ENCODE measurements at places on chromosomes 4 and X.

DNA sequence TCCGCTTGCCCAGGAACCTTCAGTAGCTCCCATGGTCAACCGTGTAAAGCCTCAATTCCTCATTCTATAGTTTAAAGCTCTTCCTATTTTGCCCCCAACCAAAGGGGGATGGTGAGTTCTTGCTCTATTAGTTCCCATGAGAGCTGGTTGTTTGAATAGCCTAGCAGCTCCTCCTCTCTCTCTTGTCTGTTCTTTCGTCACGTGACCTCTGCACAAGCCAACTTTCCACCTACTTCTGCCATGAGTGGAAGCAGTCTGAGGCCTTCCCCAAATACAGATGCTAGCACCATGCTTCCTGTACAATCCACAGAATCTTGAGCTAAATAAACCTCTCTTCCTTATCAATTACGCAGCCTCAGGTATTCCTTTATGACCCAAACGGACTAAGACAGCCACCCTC, 42.8 kb downstream of the ANXA5 start:
- H3K36me3 ChIP-seq, result no peaks in the 10 kb centered on the region
- no peak for DNase-seq
- 0 out of 2 replicates have a peak, but pooled peaks cover 3% of the 10 kb centered on the region for H3K4me1 ChIP-seq
- H3K27me3 ChIP-seq, result no peaks in the 10 kb centered on the region
- H3K27ac ChIP-seq, result no peak overlapping the region
- no peak overlapping the region for H3K4me3 ChIP-seq

- H3K4me3 ChIP-seq, result peak overlapping the region; percentile 68
- H3K4me1 ChIP-seq, result peaks cover 10% of the 10 kb centered on the region
- H3K27ac ChIP-seq, result peak overlapping the region; percentile 95
- no peaks in the 10 kb centered on the region for H3K27me3 ChIP-seq
- H3K36me3 ChIP-seq, result no peaks in the 10 kb centered on the region
- DNase-seq, result peak; percentile 53
These were observed 78.8 kb upstream of the BCOR start for GRCh38 chrX:40176351-40177116.

- H3K4me3 ChIP-seq, result no peak overlapping the region
- H3K36me3 ChIP-seq, result no peaks in the 10 kb centered on the region
- DNase-seq, result no peak
These were observed 15.8 kb downstream of the ATXN3L start for GRCh38 chrX:13304052-13304451.

DNA sequence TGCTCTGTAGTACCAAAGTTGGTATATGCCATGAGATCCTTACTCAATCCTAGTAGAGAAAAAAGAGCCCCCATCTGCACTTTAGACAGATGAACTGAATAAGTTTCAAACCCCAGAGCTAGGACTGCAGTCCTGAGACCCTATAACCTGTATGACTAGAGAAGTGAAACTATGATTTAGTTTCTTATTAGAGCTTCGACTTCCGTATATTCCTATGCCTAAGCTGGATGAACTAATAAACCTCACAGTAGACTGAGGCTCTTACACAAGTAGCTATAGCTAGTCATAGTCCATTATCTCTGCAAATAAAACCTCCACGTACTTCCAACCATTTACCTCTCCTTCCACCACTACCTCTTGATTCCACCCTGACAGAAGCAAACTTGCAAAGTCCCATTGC, 6.3 kb upstream of the OTUD4 start:
- H3K4me1 ChIP-seq, result peaks cover 27% of the 10 kb centered on the region
- DNase-seq, result peak; percentile 13
- no peak overlapping the region for H3K4me3 ChIP-seq

- DNase-seq, result peak; percentile 12
- H3K27me3 ChIP-seq, result no peaks in the 10 kb centered on the region
- H3K4me1 ChIP-seq, result no peaks in the 10 kb centered on the region
- H3K4me3 ChIP-seq, result no peak overlapping the region
- H3K36me3 ChIP-seq, result no peaks in the 10 kb centered on the region
- H3K27ac ChIP-seq, result no peak overlapping the region
These were observed 32.9 kb upstream of the PGM2 start for GRCh38 chr4:37793562-37793961.

DNA sequence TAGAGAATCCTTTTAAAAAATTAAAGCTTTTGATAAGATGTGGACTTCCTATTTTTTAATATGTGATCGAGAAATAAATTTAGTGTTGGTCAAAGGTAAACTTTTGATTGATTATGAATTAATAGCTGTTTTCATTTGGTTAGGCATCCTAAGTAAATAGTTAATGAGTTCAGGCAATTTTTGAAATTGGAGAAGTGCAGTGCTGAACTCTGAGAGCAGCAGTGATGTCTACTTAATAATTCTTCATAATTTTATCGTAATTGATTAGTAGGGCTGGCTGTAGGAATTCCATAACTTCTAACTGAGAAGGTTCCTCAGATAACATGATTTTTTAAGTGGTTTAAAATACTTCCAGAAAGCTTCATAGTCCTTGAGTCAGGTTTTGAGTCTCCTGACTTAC, 1.5 kb downstream of the MND1 start:
- peaks cover 17% of the 10 kb centered on the region for H3K4me1 ChIP-seq
- no peak for DNase-seq
- H3K36me3 ChIP-seq, result no peaks in the 10 kb centered on the region
- H3K27ac ChIP-seq, result no peak overlapping the region

GRCh38 chr4:113483131-113483530, 278.4 kb downstream of the CAMK2D start:
- H3K36me3 ChIP-seq, result no peaks in the 10 kb centered on the region
- H3K4me1 ChIP-seq, result no peaks in the 10 kb centered on the region
- H3K4me3 ChIP-seq, result no peak overlapping the region
- no peak for DNase-seq
- no peak overlapping the region for H3K27ac ChIP-seq
- H3K27me3 ChIP-seq, result no peaks in the 10 kb centered on the region

- H3K4me3 ChIP-seq, result no peak overlapping the region
- no peak overlapping the region for H3K27ac ChIP-seq
- no peaks in the 10 kb centered on the region for H3K27me3 ChIP-seq
- 0 out of 2 replicates have a peak, but pooled peaks cover 3% of the 10 kb centered on the region for H3K4me1 ChIP-seq
- DNase-seq, result no peak
These were observed 358.2 kb upstream of the CLNK start for GRCh38 chr4:11042760-11043159.

DNA sequence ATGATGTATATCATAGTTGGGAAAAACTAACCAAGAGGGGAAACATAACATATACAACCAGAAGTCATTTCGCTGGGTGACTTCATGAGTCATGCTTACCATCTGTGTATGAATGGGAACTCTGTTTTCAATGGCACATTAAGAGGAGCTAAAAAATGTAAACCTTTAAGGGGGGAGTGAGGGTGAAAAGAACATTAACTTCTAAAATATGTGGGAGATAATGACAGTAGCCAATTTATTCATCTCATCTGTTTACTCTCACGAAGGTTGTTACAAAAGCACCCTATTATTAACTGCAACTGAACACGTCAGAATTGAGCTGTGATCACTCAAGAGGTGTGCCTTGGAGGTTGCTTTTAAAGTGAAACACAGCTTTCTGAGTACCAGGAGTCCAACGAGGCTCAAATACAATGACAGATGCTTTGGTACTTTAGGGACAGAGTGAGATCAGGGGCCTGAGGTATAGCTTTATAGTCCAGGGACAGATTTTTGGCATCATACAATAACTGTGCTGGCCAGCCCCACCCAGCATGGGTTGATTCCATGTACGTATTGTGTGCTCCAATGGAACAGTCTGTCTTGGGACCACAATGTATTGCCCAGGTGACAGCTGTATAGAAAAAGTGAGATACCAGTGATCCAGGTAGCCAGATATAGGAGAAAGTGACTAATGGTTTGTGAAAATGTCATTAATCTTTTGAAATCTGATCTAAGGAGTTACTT, 107.3 kb downstream of the AMMECR1 start:
- no peaks in the 10 kb centered on the region for H3K27me3 ChIP-seq
- H3K27ac ChIP-seq, result no peak overlapping the region
- H3K36me3 ChIP-seq, result no peaks in the 10 kb centered on the region
- H3K4me3 ChIP-seq, result no peak overlapping the region
- no peak for DNase-seq
- no peaks in the 10 kb centered on the region for H3K4me1 ChIP-seq

- no peaks in the 10 kb centered on the region for H3K36me3 ChIP-seq
- no peaks in the 10 kb centered on the region for H3K4me1 ChIP-seq
- H3K4me3 ChIP-seq, result no peak overlapping the region
- H3K27me3 ChIP-seq, result no peaks in the 10 kb centered on the region
These were observed 255.1 kb upstream of the GPRIN3 start for GRCh38 chr4:89562746-89563145.

DNA sequence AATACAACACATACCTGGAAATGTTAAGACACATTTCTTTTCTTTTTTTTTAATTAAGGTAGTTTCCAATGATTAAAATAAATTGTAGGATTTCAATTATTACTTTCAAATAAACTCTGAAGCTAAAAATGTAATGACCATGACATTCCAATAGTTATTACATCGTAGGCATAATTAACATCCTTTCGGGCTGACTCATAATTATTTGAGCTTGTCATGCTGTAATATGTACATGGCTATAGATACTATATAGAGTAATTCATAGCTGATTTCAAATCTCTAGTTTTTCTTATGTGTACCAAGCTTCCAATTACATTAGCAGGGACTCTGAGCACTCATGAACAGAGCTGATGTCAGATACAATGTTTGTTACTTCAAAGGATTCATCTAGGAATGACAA, 125.7 kb upstream of the GABRG1 start:
- no peak overlapping the region for H3K27ac ChIP-seq
- no peak overlapping the region for H3K4me3 ChIP-seq
- H3K4me1 ChIP-seq, result no peaks in the 10 kb centered on the region
- no peaks in the 10 kb centered on the region for H3K27me3 ChIP-seq

DNA sequence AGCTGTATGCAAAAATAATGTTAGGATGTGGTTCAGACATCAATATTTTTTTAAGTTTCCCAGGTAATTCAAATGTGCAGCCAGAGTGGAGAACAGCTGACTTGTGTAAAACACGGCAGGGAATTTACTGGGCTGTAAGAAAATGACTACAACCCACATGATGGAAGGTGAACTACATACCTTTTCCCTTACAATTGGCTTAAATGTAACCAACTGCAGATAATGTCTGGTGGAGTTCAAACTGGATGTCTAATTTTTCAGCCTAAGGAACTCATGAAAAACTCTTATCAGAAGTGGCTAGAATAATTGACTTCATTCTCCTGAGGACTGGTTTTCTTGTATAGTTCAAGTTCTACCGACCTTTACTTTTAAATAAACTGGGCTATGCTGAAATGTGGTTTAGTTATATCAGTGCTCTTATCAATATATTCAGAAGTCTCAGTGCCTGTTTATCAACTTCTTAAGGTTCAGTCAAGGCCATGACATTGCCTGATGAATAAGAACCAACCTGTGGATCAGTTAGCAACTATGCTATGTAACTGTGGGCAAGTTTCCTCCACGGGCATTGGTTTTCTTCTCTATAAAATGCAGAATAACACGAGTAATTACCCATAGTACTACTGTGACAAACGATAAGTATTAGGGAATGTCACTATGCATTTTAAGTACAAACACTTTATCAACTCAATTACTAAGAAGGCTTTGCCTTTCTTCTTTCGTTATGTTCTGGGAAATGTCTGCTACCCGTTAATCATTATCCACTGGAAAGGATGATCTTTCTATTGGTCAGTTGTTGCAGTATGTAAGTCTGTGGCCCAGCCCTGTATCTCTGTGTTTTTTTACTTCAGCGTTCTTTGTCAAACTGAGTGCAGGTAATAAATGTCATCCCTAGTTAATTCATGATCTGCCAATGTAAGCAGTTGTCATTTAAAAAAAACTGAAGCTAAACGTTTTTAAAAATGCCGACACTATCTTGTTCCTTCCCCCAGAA, 181.6 kb downstream of the PCDH7 start:
- no peaks in the 10 kb centered on the region for H3K4me1 ChIP-seq
- H3K4me3 ChIP-seq, result no peak overlapping the region
- no peak overlapping the region for H3K27ac ChIP-seq
- H3K27me3 ChIP-seq, result no peaks in the 10 kb centered on the region
- no peak for DNase-seq
- no peaks in the 10 kb centered on the region for H3K36me3 ChIP-seq

DNA sequence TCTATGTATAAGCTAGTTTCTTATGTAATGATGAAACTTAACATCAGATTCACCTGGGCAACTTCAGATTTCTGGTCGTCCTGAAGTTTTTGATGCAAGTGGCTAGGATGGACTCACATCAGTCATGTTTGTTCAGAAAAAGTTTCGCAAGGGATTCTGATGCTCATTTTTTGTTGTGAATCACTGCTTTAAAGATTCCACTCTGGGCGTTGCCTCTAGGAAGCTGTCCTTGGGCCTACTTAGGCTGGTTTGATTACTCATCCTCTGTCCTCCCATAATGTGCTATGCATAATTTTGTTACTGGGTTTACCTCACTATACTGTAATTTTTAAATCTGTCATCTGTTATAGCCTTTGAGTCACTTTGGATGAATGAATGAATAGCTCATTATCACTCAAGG, 30.8 kb downstream of the HERC3 start:
- no peak overlapping the region for H3K4me3 ChIP-seq
- H3K36me3 ChIP-seq, result no peaks in the 10 kb centered on the region
- H3K27me3 ChIP-seq, result no peaks in the 10 kb centered on the region
- no peaks in the 10 kb centered on the region for H3K4me1 ChIP-seq
- no peak for DNase-seq

- H3K27me3 ChIP-seq, result no peaks in the 10 kb centered on the region
- DNase-seq, result no peak
- no peak overlapping the region for H3K27ac ChIP-seq
- H3K36me3 ChIP-seq, result no peaks in the 10 kb centered on the region
- H3K4me1 ChIP-seq, result no peaks in the 10 kb centered on the region
- H3K4me3 ChIP-seq, result no peak overlapping the region
These were observed 597.2 kb upstream of the GRIA3 start for GRCh38 chrX:122586831-122587230.

DNA sequence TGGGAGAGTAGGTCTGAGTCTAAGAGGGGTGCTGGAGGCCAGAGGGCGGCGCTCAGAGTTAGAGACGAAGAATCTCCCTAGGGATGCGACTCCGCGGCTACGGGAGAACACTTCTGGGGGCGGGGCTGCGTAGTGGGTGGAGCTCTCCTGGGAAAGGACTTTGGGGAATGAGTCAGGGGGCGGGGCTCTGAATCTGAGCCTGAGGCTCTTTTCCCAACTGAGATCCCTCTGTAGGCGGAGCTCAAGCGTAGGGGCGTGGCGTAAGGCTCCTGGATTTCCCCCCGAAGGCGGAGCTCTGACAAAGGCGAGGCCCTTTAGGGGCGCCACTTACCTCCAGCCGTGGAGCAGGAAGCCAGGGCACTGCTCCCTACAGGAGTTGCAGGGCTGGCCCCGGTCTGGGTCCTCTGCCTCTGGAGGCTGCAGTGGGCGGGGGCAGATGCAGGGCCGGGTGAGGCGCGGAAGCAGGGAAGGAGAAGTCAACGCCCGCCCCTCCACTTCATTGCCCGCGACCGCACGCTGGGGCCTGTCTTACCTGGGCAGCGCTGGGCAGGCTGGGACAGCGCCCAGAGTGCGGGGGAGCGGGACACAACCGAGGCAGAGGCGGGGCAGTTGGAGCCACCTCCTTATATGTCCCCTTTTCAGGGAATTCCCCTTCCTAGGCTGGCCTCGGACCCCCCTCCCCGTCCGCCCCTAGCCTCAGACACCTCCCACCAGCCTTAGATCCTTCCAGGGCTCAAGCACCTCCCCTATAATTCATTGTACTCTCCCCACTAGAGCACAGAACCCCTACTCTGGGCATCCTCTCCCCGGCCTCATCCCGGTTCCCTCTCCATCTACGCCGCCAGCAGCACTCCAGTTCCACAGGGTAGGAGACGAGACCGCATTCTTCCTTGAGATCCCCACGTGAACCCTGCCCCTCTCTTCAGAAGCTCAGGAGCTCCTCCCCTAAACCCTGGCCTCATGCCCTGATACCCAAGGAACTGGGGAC, 1.6 kb downstream of the PRICKLE3 start:
- no peak overlapping the region for H3K4me3 ChIP-seq
- no peak for DNase-seq
- H3K27ac ChIP-seq, result no peak overlapping the region
- no peaks in the 10 kb centered on the region for H3K36me3 ChIP-seq
